ENCODE measurements at places on chromosomes 12 and 14. TPM values are rescaled to one million over a fixed set of nuclear protein-coding genes. Genes with fewer than 3 reads are reported as not detected.

GRCh38 chr14:103619057-103619456, 10.0 kb upstream of the KLC1 start:
- DNase-seq = peak; percentile 51

GRCh38 chr14:87170179-87170578, 822.8 kb downstream of the GALC start:
- no peak for DNase-seq

DNA sequence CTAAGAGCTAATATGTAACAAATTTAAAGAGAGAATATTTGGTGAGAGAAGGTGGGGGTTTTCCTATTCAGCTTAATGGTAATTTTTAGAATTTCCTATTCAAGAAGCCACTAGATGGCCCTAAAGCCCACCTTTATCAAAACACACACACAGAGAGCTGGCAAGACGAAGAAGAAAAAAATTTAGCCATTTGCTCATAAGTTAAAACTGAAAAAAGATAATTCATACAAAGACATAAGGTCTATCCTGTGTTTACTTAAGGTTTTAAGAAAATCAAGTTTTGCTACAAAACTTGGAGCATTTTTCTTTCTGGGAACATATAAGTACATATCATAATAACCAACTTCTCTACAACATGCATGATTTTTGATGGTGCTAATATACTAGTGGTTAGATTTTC, 46.8 kb upstream of the PCED1B start:
- DNase-seq = peak; percentile 72

GRCh38 chr14:49939884-49940510, 47.1 kb downstream of the ARF6 start:
- no peak for DNase-seq

DNA sequence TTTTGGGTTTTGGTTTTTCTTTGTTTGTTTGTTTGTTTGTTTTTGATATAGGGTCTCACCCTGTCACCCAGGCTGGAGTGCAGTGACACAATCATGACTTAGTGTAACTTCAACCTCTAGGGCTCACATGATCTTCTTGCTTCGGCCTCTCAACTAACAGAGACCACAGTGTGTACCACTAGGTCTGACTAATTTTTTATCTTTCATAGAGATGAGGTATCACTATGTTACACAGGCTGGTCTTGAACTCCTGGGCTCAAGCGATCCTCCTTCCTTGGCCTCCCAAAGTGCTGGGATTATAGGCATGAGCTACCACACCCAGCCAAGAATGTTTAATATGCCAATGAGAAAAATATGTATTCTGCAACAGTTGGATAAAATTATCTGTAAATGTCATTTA, 29.6 kb upstream of the USP15 start:
- no peak for DNase-seq

DNA sequence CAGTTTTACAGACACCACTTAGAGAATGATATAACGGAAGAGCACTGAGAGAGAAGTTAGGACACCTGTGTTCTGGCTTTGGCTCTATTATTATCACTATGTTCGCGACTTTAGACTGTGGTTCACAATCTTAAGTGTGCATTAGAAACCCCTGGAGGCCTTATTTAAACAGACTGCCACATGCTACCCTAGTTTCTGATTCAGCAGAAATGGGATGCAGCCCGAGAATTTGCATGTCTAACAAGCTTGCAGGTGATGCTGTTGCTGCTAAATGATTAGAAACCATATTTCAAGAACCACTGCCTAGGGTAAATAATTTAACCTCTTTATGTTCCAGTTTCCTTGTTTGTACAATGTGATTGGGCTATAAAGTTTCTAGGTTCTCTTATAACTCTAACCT, 3.6 kb upstream of the RAD51AP1 start:
- no peak for DNase-seq

GRCh38 chr14:58746261-58746660, 108.5 kb downstream of the DACT1 start:
- peak; percentile 69 for DNase-seq

- no peak for DNase-seq
These were observed 338.8 kb upstream of the DDHD1 start for GRCh38 chr14:53491884-53492277.

- peak; percentile 47 for DNase-seq
These were observed 26.5 kb upstream of the ACTN1 start for GRCh38 chr14:69005432-69006148.

DNA sequence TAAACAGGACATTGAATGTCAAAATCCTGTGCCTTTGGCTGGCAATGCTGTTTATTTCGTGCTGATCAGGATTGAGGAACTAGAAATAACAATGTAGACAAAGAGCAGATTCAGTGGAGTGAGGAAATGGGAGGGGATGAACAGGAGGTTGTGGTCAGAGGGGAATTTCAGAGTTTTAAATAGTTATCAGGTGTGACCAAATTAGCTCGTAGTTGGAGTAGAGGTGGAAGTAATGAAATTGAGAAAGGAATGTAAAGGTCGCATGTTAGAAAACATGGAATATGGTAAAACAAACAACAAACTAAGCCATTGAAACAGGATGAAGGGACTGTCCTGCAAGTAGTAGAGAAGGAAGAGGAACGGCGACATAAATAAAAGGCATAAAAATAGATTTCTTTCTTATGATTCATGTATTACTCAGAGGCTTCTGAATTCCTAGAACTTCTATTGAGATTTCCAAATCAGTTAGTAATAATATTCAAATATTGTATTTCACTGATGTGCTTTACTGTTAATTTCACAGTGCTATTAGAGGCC, 9.5 kb upstream of the SAV1 start:
- DNase-seq = peak; percentile 90

- no peak for DNase-seq
These were observed 9.9 kb upstream of the CCT2 start for GRCh38 chr12:69575346-69575745.

- no peak for DNase-seq
These were observed 18.0 kb downstream of the DEPDC4 start for GRCh38 chr12:100248886-100249285.

- DNase-seq = no peak
These were observed 319 bp downstream of the GALNT6 start for GRCh38 chr12:51390891-51391282.

- DNase-seq = no peak
These were observed 25.8 kb downstream of the GPR135 start for GRCh38 chr14:59439256-59439965.

DNA sequence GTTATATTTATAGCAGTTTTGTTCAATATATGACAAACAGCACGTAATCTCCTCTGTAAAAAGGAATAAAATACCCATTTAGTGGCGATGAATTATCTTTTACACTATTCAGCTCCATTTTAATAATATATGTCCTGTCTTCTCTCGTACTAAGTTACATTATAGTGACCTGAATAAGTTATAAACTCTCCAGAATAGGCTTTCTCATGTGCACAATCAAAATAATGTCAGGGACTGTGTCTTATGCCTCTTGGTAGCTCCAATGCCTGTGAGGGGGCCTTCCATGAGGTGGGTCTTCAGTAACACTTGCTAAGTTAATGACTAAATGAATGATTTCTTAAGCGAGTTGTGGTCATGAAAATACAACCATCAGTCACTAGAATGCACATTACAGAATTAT, 150.9 kb downstream of the MDGA2 start:
- no peak for DNase-seq

DNA sequence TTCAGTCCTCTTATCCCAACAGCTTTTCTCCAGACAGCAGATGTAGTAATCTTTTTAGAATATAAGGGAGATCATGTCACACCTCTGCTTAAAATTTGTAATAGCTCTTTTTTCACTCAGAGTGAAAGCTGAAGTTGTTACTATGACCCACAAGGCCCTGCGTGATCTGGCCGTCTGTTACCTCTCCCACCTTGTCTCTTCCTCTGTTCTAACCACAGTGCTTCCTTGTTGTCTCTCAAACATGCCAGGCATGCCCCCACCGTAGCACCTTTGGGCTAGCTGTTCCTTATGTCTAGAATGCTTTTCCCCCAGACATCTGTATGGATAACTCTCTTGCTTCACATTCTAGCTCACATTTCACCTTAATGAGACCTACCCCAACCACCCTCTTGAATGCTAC, 6.5 kb downstream of the NECAP1 start:
- DNase-seq = no peak

DNA sequence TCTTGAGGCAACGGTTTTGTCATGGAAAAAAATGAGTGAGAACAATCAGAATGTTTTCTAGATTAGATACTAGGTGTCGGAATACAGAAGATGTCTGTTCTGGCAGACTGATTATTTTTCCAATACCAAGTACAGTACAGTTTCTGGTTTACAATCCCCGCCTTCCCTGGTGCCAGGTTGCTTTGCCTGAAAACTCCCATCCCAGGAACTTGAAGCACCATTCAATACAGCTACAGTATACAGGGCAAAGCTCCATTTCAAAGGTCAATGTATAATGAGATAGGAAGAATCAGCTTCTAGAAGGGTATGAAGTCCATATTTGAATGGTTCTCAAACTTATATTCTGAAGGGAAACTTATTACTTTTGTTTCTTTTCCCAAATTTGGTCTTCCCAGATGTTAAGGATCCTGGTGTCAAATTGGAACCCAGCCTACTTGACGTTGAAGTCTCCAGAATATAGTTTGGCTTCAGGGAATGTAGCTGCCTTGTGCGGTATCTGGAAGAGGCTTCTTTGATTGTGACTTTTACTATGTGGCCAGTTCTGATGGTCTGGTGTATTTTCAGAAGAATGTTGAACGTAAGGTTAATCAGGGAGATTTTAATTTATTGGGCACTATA, 238.0 kb upstream of the ATP2B1 start:
- no peak for DNase-seq

GRCh38 chr12:57458665-57459054, 925 bp upstream of the GLI1 start:
- no peak for DNase-seq

- DNase-seq = no peak
These were observed 27.2 kb downstream of the KLC1 start for GRCh38 chr14:103656031-103656755.

- peak; percentile 46 for DNase-seq
These were observed 543 bp upstream of the GLIPR1 start for GRCh38 chr12:75479963-75480461.

DNA sequence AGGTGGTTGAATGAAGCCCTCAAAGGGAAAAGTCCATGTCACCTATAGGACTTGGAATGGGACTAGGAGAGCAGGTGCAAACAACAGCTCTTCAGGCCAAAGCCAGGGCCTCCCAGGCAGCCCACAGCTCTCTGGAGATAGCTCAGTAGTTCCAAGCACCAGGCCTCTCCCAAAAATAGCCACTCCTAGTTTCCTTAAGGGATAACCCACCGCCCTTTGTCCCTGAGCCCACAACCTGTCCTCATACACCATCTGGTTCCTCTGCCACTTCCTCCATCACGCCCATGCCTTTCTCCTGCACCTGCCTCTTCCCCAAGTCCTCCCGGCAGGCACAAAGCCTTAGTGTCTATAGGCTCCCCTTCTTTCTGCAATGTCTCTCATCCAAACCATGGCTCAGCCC, 2.1 kb downstream of the RAB15 start:
- DNase-seq = no peak

DNA sequence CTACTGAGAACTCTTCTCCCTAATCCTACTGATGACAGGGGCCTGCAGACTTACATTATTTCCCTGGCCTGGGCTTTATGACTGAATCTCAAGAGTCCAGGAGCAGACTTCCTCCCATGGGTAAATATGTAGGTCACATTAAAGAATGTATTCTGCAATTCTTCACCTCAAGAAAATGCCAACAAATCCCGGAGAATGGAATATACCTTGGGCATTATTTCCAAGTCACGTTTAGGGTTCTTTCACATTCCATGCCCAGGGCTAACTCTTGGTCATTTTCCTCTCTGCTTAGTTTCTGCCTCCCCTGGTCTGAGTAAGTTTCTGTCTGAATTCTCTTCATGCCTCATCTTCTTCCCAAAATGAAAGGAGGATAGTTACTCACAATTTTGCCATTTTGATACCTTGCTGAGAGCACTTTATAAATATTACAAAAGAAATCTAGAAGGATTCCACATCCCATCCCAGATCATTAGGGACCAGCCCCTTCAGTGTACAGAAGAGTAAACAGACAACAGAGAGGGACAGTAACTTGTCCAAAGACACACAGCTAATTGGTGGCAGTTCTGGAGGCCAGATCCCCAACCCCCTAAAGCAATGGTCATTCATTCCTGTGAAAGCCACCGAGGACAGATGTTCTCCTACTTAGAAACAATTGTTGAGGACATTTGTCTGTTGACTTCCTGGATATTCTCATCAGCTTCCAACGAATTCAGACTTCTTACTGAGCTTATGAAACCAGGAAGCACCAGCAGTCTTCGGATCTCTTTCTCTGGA, 605 bp downstream of the PAH start:
- DNase-seq = no peak

DNA sequence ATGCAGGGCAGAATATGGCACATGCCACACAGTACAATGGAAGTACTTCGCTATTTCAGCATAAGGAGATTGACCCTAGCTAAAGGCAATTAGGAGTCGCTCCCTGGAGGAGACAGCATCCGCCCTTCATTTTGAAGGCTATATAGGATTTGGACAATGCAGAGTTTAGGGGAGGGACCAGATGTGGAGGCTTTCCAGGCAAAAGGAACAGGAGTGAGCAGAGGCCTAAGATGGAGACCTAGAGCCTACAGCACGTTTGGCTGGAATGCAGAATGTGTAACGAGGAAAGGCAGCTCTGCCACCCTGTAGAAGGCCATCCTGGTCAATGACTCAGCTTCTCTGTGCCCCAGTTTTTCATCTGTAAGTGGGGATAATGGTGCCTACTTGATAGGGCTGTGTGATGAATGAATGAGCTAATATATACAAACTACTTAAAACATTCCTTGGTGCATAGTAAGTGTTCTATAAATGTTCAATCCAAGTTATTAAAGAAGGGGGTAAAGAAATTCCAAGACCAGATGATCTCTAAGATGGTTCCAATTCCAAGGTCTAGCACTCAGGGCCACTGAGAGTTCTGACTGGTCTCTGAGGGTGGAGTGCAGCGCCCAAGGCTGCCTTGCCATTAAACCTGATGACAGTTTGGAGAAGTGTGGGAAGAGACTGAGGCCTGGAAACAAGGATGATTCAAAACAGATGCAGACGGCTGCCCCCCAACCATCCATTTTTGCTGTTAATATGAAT, 54.3 kb upstream of the FRMD6 start:
- DNase-seq = peak; percentile 16

GRCh38 chr14:34251662-34252061, 210.4 kb downstream of the SPTSSA start:
- no peak for DNase-seq

Gene SYNDIG1L
- not detected for total RNA-seq

Gene TRIM9
- total RNA-seq = 2.3 TPM

Gene DCN
- total RNA-seq = not detected

Gene PDE3A
- not detected for total RNA-seq

Gene RASAL1
- total RNA-seq = 29.3 TPM

Gene MANSC4
- not detected for total RNA-seq

Gene RIMBP2
- total RNA-seq = not detected

Gene STON2
- 9.8 TPM for total RNA-seq

Gene OR6C75
- total RNA-seq = not detected

Gene AICDA
- total RNA-seq = 27.6 TPM

Gene FSCB
- not detected for total RNA-seq

Gene DNAI7
- not detected for total RNA-seq

Gene MSRB3
- 45.4 TPM for total RNA-seq

Gene RFLNA
- not detected for total RNA-seq

Gene KRT7
- 152 TPM for total RNA-seq

Gene CCDC85C
- total RNA-seq = 28.3 TPM

Gene RNASE7
- not detected for total RNA-seq

Gene FIGNL2
- 1.7 TPM for total RNA-seq

Gene C12orf56
- not detected for total RNA-seq

Gene P2RX7
- total RNA-seq = 1.2 TPM

Gene GLIPR1L1
- not detected for total RNA-seq

Gene ANG
- total RNA-seq = 3.4 TPM
